ENCODE measurements at places on chromosomes 13 and 19. TPM values are rescaled to one million over a fixed set of nuclear protein-coding genes. Genes with fewer than 3 reads are reported as not detected.

DNA sequence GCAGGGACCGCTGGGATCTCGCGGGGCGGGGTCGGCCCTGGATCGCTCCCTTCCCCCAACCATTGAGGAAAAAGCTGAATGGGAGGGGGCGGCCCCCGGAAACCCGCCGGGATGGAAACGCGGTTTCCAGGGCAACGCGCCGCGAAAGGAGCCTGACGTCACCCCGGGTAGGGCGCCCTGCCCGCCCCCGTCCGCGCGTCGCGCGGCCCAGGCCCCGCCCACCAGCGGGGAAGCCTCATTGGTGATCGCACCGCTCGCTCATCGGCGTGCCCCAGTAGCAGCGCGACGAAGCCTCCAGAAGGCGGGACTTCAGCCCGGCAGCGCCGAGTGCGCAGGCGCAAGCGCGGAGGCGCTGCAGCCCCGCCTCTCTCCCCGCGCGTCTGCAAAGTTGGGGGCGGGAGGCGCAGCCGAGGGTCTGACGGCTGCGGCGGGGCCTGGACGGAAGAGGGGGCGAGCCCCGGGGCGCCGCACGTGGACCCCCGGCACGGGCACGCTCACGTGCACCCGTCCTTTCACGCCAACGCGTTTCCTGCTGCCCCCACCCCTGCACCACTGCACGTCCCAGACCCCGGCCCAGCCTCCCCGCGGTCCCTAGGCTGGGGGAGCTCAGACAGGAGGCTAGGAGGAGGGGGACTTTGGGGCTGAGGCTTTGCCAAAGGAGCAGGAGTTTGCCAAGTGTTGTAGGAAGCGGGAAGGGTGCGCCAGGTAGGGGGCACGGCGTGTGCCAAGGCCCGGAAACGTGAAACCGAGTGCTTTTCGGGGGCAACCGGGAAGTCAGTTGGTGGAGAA, 8.2 kb upstream of the CIRBP start:
- DNase-seq, result peak; percentile 74

DNA sequence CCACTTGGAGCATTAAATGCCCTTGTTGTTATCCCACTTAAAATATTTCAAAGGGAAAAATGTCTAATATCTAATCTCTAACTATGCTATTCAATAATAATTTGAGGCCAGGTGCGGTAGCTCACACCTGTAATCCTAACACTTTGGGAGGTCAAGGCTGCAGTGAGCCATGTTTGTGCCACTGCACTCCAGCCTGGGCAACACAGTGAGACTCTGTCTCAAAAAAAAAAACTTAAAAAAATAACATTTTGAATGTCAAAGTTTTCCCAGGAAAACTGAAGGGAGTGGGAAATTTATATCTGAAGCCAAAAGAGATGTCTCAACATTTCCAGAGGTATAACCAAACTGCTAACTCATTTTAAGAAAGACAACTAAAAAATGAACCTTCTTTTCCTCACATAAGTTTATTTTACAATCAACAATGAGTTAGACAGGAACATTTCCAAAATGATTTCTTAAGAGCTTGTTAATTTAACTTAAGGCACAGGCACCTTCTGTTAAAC, 47.9 kb downstream of the CAB39L start:
- DNase-seq, result no peak

FGF22 gene
- not detected for total RNA-seq

PEX11G gene
- total RNA-seq, result 4.6 TPM

- DNase-seq, result no peak
Measured at GRCh38 chr19:34323433-34324204, 41.4 kb upstream of the GPI start.

PRTN3 gene
- not detected for total RNA-seq

KCNN4 gene
- 1.7 TPM for total RNA-seq

SLC25A41 gene
- total RNA-seq, result not detected

GRCh38 chr13:39765801-39766463, 110.5 kb downstream of the COG6 start:
- no peak for DNase-seq

OR10H1 gene
- not detected for total RNA-seq

ZNF492 gene
- total RNA-seq, result 0.25 TPM

DNA sequence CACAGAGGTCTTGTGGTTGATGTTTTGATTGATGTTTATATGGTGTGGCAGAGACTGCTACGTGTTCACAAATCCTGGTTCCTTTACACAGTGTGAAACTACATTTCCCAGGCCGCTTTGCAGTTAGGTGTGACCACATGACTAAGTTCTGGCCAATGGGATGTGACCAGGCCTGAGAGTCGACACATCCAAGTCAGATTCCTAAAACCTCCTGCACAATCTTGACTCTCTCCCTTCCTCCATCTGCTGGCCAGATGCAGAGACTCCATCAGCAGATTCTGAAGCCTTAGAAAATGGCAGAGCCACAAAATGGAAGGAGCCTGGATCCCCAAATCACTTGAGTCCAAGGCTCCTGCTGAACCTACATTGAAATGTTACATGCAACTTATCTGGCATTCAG, 12.6 kb downstream of the CD37 start:
- DNase-seq, result no peak

TTC9B gene
- total RNA-seq, result 0.28 TPM

- no peak for DNase-seq
Measured at GRCh38 chr13:36997716-36998427, 1.3 kb downstream of the ALG5 start.

ATP12A gene
- total RNA-seq, result not detected

IQCN gene
- 2.9 TPM for total RNA-seq

CYSLTR2 gene
- total RNA-seq, result 0.31 TPM

CCDC124 gene
- total RNA-seq, result 44.3 TPM

- DNase-seq, result no peak
Measured at GRCh38 chr19:34838753-34839431, 65.9 kb upstream of the ZNF599 start.

- no peak for DNase-seq
Measured at GRCh38 chr19:48752496-48753365, at the start of gene FUT1. Gene FUT1 (minus strand): TSS chr19:48752641. CDS start chr19:48751281, 1,360 bp downstream.

LCP1 gene
- total RNA-seq, result 325 TPM

ADGRE2 gene
- 35.2 TPM for total RNA-seq

DNA sequence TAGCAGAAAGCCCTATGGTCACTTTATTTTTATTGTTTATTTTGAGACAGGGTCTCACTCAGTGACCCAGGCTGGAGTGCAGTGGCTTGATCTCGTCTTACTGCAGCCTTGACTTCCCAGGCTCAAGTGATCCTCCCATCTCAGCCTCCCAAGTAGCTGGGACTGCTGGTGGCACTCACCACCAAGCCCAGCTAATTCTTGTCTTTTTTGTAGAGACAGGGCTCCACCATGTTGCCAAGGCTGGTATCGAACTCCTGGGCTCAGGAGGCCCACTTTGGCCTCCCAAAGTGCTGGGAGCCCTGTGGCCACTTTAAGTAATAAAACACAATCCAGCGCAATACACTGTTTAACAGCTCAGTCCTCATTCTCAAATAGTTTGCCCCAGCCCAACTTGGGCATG, 69.3 kb downstream of the NUFIP1 start:
- DNase-seq, result no peak

DNA sequence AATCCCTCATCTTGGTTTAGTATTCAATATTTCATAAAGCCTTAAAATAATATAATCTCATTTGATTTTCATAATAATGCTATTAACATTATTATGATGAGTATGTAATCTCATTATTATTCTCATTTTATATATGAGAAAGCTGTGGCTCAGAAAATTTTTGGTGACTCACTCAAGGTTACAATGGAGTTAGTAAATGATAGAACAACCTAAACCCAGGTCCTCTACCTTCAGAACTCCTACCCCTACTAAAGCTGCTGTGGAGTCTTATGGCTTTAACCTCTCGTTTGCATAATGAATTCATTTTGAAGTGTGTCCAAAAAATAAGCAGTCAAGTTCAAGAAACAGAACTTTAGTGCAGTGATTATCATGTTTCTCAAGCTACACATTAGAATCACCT, 226.3 kb downstream of the TBC1D4 start:
- DNase-seq, result no peak

CCDC8 gene
- total RNA-seq, result 3.8 TPM

- no peak for DNase-seq
Measured at GRCh38 chr13:101190976-101191375, 225.3 kb downstream of the NALCN start.

VSTM2B gene
- total RNA-seq, result not detected

- DNase-seq, result no peak
Measured at GRCh38 chr13:32048816-32049215, 17.2 kb downstream of the FRY start.

DNA sequence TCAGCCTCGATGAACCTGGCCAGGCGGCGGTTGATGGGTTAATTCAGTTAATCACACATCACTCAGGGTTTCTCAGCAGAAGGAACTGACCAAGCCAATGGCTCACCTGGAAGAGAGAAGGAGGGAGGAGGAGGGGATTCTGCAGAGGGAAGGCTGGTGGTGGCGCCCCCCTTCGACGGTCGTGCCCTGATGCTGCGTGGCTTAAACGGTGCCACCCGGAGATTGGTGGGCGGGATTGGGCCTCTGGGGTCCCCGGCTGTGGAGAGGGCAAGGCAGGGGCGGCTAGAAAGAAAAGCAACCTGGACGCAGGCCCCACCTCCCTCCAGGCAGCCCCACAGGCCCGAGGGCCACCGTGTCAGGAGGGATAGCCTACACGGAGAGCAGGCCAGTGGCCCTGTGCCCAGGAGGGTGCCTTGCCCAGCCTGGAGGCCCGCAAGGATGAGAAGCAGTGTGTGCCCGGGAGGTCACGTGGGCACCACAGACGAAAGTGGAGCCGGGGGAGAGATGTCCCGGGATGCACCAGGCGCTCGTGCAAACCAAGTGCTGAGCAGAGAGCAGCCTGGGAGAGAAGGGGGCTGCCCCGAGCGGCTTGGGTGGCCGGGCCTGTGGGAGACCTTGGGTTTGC, 16.0 kb downstream of the CSNK1G2 start:
- no peak for DNase-seq

GRCh38 chr13:65756071-65756671, 1474.0 kb downstream of the PCDH9 start:
- DNase-seq, result no peak

DNA sequence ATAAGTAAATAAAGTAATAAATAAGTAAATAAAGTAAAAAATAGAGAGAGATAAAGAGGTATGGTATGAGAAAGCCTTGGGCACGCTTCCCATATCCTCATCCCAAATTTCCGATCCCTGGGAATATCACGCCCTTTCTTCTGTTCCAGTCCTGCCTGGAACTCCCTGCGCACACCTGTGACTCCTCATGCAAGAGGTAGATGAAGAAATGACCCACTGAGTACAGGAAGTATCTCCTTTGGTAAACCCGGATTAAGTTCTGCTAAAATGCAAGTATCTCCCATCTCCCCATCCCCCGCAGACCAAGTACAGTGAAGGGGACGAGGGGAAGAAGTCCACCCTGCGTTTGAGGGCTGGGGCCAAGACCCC, 399 bp upstream of the ZNF136 start:
- no peak for DNase-seq

- DNase-seq, result no peak
Measured at GRCh38 chr13:33405371-33405770, 119.8 kb upstream of the STARD13 start.

Measured in omental fat pad (tissue), 4 donors.